ENCODE measurements at places on chromosomes 13 and 19.

- peak; percentile 64 for DNase-seq
Measured at GRCh38 chr13:112873851-112874750, 94.9 kb upstream of the MCF2L start.

GRCh38 chr19:55209693-55210472 is 582 bp upstream of the PTPRH start:
- DNase-seq, result no peak

DNA sequence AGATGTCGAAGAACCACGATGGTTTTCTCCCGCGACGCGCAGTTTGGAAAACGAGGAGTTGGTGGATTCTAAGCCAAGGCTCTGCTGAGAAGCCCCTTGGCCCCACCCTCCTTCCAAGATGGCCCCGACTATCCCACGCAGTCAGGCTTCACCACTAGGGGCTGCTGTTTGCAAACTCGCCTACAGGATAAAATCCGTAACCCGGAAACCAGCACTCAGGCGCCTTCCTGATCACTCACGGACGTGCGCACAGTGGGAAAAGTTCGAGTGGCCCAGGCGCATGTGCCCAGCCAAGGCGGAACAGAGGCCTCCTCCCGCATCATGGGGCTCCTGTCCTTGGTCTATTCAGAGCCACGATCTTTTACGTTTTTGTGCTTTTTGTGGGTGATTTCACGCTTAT is 19.2 kb upstream of the UQCR11 start:
- DNase-seq, result peak; percentile 49

GRCh38 chr13:23848646-23849141 is 40.5 kb downstream of the MIPEP start:
- no peak for DNase-seq

DNA sequence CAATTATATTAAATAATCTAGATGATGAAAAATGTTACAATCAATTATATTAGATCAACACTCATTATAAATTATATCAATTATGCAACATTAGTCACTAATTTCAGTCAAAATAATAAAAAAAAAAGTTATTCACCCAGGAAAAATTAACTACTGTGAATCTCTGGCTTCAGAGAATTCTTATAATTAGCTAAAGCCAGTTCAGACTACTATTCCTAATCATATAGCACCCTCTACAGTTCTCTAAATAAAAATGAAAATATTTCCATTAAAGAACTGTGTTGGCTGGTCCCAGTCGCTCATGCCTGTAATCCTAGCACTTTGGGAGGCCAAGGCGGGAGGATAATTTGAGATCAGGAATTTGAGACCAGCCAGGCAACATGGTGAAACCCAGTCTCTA is 33.0 kb downstream of the XPO4 start:
- no peak for DNase-seq

DNA sequence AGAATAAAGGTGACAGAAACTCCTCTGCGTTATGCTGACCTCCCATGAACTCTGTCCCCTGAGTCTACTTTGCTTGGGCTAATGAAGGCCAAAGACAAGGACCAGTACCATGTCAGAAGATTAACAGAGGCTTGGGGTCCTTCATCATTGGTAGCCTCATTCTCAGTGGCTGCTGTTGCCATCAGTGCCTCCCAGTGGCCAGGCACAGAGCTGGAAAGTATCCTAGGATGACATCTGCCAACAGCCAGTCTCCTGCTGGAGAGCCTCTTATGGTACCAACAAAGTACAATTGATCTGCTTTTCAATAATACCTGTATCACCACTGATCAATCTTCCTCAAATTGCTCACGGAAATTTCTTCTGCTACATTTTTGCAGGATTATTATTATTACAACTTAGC is 281.6 kb downstream of the DNAJC15 start:
- no peak for DNase-seq

- no peak for DNase-seq
Measured at GRCh38 chr19:40298026-40298425, 12.9 kb upstream of the AKT2 start.

DNA sequence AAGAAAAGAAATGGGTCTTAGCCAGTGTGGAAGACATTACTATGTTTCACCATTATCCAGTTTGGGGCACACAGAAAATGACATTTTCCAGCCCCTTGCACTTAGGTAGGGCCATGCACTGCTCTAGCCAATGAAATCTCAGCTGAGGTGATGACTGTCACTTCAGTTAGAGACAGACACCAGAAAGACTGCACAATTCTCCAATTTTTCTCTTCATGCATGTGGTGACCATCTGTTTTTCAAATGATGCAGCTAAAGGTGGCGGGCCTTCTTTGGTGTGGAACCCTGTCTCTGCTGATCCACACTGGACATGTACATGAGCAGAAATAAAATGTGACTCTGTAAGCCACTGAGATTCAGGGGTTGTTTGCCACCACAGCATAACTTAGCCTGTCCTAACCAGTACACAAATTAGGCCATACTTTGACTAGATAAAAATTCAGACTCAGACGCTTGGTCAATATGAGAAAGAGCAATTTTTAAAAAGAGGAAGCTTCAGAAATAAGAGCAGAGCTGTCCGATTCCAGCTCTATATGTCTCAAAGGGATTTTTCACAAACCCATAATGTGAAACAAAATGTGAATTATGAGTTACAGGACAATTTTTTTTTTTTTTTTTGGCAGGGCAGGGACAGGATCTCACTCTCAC is 6.7 kb downstream of the ZNF565 start:
- DNase-seq, result no peak

DNA sequence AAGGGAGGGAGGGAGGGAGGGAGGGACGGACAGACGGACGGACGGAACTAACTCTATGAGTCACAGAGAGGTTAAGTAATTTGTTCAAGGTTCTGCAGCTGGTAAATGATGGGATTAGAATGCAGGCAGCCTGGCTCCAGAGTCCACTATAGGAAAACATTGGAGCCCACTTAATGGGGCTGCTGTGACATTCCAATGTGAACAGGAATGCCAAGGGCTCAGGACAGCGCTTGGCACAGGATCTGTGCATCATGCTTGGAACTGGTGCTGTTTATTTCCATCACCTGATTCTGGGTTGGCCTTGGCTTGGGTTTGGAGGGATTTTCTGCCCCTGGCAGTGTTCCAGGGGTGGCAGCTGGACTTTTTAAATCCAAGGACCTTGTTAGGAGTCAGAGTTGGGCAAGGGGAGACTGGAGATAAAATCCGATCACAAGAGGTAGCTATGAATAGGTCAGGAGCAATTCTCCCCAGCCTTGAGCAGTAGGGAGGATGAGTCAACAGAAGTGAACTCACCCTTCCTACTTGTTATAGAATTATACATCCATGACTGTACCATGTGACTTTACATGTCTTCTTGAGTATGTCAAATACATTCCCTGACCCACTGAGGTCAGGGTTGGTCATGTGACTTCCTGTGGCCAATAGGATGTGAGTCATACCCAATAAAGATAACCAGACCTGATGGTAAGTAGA is 7.8 kb upstream of the HIF3A start:
- DNase-seq, result no peak

GRCh38 chr13:25859528-25859927 is 192.3 kb downstream of the SHISA2 start:
- no peak for DNase-seq

- DNase-seq, result peak; percentile 59
Measured at GRCh38 chr19:11125994-11126685, 29.4 kb downstream of the SPC24 start.

GRCh38 chr19:17450264-17451075 is 2.0 kb upstream of the TMEM221 start:
- DNase-seq, result peak; percentile 15

DNA sequence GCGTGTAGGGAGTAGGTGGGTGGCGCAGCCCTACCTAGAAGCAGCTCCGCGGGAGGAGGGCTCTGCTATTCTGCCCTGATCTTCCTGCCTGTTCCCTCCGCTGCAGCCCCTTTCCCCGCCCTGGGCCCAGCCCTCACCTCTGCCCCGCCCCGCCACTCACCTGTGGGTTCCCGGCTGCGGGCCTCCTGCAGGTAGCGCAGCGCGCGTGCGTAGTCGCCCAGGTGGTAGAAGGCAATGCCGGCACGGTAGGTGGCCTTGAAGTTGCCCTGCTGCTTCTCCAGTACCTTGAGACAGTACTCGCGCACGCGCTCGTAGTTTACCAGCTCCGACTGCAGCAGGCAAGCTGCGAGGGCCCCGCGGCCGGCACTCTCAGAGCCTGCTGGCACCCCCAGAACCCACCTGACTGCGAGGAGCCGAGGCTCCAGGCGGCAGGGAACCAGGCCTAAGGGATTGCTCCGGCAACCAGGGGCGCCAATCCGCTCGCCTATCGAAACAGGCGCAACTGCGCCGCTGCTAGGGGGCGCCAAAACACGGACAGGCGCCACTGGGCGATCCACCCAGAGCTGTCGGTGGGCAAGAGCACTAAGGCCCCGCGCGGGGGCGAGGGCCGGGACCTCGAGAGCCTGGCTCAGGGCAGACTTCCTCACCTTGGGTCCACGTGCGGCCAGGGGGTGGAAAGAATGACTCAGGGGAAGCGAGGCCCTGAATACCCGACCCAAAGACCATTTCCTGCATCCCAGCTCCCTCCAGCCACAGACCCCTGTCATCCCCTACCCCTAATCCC is 965 bp downstream of the TTC9B start:
- DNase-seq, result no peak

DNA sequence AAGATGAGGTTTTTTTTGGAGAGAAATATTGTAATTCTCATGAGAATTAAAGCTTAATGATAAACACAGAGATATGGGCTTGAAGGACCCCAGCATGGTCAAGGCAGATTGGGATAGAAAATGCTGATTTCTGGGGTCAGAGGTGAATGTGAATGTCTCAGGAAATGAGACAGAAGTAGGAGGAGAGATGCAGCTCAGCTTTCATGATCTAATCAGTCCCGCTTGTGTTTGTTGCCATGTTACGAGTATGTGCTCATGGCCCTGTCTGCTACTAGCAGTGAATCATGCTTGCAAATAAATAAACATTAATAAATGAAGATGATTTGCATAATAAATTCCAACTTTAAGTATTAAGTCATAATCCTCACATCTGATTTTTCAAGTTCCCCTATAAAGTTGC is 23.0 kb upstream of the NDFIP2 start:
- DNase-seq, result no peak

DNA sequence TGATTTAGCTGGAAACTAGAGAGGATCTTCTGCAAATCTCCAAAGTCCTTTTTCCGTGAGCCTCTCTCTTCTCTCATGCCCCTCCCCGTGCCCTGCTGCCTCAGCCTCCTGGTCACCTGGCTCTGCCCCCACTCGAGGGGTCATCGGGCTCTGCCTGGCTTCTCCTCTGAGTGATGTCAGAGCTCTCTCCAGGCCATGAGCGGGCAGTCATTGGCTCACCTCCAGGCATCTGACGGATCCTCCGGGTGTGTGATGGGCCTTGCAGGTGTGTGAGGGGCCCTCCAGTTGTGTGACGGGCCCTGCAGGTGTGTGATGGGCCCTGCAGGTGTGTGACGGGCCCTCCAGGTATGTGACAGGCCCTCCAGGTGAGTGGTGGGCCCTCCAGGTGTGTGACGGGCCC is 10.3 kb upstream of the GAS6 start:
- no peak for DNase-seq

- no peak for DNase-seq
Measured at GRCh38 chr13:98089246-98089645, 53.6 kb upstream of the FARP1 start.

- no peak for DNase-seq
Measured at GRCh38 chr13:112522578-112522977, 65.4 kb downstream of the TUBGCP3 start.

DNA sequence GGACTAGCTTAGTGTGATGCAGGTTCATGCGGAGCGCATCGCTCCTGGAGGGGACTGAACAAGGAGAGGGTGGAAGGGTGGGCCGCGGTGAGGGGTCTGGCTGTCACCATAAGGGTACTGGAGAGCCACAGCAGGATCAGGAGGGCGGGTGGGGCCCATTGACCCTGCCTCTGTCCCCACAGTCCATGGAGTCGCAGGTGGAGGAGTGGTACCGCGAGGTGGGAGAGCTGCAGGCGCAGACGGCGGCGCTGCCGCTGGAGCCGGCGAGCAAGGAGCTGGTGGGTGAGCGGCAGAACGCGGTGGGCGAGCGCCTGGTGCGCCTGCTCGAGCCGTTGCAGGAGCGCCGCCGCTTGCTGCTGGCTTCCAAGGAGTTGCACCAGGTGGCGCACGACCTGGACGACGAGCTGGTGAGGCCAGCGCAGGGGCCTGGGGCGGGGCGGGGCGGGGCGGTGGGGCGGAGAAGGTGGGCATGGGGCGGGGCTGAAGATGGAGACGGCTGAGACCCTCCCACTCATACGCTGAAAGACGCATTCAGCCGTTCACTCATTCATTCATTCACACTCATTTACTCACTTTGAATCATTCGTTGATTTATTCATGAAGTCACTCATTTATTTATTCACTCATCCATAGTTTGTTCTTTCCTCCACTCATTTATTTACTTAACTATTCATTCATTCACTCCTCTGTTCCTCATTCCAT is 27.5 kb upstream of the SHKBP1 start:
- peak; percentile 69 for DNase-seq

DNA sequence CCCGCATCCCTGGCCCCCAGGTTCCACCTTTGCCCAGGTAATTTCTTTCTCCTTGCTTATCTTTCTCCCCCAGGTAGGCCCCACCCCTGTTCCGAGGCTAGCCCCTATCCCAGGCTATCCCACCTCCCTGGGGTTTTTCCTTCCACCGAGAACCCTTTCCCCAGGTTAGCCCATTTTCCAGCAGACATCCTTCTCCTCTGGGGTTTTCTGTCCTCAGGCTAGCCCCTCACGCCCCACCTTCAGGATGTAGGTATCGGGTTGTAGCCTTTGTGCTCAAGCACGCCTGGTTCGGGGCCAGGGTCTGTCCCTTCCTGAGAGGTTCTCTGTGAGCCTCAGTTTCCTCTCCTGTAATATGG is 837 bp downstream of the FSD1 start:
- no peak for DNase-seq

GRCh38 chr13:98033277-98034247 is 80.1 kb downstream of the IPO5 start:
- no peak for DNase-seq

- no peak for DNase-seq
Measured at GRCh38 chr19:1483979-1484428, 5.0 kb upstream of the C19orf25 start.
